NCI-H1048 (cell line): ENCODE measurements at places on chromosomes 1 and 21.

GRCh38 chr1:7610936-7611335 lies 160.2 kb upstream of the VAMP3 start:
- no peak for DNase-seq

GRCh38 chr1:194870860-194871259 lies 1684.4 kb upstream of the B3GALT2 start:
- DNase-seq, result no peak

DNA sequence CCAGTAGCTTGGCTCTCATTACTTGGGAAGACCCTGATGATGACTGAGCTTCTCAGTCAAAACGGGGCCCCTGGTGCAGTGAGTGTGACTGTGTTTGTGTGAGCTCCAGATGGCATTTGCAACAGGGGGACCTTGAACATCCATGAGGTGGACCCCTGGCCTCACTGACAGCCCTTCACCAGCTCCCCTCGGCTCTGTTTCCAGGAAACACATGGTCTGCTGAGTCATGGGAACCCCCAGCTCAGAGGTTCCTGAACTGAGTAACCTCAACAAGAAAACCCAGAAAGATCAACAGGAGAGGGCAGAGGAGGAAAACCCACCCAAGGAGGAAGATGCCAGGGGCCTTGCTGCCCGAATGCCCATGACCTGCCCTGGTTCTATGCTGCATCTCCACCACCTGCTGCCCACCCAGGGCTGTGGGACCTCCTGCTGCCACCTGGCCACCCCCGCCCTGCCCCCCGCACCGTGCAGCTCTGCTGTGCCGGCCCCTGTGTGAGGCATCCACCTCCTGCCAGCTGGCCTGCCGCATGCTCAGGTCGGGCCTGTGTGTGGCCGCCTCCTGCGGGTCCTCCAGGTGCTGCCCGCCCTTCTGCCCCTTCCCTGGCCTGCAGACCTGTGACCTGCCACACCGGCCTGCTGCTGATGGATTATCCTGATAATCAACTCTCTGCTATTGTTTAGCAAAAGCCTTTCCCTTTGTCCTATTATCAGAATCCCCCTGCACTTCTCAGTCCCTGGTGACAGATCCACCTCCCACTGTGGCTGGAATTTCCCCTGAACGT lies 4.2 kb upstream of the KRTAP12-1 start:
- DNase-seq, result no peak

GRCh38 chr1:115647047-115647446 lies 5.3 kb downstream of the VANGL1 start:
- no peak for DNase-seq

DNA sequence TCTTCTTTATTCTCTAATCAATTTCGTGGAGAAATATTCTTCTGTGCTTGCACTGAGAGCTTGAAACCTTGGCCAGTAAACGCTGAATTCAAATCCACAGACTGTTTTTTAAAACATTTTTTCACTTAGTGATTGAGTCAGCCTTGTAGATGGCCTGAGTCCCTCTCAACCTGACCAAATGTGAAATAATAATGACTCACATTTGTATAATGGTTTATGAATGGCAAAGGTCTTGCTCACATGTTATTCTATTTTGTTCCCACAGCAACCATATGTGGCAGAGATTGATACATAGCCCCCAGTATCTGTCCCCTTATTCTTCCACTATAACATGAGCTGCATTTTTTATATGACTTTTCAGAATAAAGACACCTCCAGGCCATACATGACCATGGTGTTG lies 47.8 kb upstream of the CCDC190 start:
- DNase-seq, result no peak

GRCh38 chr1:59697150-59697800 lies 117.5 kb upstream of the HOOK1 start:
- no peak for DNase-seq

- DNase-seq, result no peak
Observed at GRCh38 chr1:164587617-164588501, 28.9 kb downstream of the PBX1 start.

- DNase-seq, result no peak
Observed at GRCh38 chr1:2840036-2840809, 38.7 kb upstream of the TTC34 start.

DNA sequence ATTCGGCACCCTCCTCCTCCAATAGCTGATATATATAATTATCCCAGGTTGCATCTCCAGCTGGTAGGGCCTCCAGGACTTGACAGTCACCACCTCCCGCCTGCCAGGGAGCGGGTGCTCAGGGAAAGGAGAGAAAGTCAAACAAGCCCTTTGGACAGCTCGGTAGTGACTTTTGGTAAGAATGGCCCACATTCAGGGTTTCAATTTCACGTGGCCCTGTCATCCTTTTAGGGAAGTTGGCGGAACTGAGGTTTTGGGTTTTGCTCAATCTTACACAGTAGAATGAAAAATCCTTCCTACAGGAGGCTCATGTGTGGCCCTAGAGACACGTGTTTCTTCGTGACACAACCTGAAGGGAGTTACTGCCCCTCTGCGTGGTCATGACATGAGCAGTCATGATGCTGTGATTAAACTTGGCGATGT lies 44.2 kb downstream of the CAPN8 start:
- DNase-seq, result no peak

DNA sequence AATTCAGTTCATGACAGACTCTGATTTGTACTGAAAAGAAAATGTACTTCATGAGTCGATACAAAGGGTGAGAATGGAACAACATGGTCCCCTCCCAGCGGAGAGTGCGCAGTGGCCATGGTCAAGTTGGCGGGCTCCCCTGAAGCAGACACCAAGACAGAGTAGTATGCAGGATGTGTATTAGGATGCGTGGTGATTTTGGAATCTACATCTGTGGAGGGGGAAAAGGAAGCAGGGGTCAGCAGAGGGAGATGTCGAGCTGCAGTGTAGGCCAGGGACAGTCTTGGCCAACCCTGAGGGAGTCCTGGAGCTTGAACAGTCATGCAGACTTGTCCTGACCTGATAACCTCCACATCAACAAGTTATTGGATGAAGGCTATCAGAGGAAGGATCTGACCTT lies 481.0 kb downstream of the OMA1 start:
- DNase-seq, result no peak

GRCh38 chr1:205248793-205249601 lies 21.3 kb downstream of the TMCC2 start:
- no peak for DNase-seq

DNA sequence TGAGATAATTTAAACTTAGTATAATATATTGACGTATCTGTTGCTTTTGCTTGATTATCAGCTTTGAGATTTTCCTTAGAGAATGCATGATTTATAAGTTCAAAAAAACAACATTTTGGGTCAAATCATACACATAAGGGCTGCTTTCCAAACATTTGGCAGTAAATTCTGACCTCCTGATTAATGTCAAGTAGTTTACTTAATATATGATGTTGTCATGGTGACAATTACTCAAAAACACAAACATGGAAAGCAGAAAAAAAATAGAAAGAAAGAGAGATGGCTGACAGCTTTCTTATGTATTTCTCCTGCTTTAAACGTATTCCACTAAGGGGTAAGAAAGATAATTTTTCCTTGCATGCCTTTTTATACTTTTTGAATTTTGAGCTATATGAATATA lies 258.2 kb upstream of the C1orf105 start:
- no peak for DNase-seq

- no peak for DNase-seq
Observed at GRCh38 chr1:25873120-25873519, 2.4 kb downstream of the PAQR7 start.

GRCh38 chr1:73998348-73998959 lies 199.5 kb downstream of the LRRIQ3 start:
- DNase-seq, result peak; percentile 29

GRCh38 chr21:26539566-26539965 lies 33.5 kb downstream of the CYYR1 start:
- no peak for DNase-seq

- DNase-seq, result no peak
Observed at GRCh38 chr1:183155939-183156338, 30.1 kb upstream of the LAMC2 start.

GRCh38 chr1:155086128-155086741 lies 7.6 kb downstream of the EFNA3 start:
- DNase-seq, result peak; percentile 67

DNA sequence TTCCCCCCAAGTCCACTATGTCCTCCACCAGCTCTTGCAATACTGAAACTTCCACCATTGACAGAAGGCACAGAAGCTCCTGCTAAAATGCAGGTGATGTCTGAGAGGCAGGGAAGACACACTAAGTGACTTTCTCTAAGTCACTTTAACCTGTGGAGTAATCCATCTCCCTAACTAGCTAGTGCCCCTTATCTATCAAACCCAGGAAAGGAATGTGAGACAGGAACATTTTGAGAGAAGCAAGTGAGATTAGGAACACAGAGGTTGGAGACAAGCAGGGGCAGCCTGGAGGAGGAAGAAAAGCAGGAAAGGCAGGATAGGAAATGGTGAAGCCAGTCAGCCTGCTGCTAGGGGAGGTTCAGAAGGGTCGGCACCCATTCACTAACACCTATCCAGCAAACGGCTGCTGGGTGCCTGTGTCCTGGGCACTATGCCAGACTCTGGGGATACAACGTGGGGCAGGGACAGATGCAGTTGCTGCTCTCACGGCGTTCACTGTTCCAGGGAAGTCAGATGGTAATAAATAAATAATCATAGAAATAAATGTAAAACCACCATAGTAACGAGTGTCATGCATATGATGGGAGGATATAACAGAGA lies 7.0 kb downstream of the GPA33 start:
- DNase-seq, result no peak

DNA sequence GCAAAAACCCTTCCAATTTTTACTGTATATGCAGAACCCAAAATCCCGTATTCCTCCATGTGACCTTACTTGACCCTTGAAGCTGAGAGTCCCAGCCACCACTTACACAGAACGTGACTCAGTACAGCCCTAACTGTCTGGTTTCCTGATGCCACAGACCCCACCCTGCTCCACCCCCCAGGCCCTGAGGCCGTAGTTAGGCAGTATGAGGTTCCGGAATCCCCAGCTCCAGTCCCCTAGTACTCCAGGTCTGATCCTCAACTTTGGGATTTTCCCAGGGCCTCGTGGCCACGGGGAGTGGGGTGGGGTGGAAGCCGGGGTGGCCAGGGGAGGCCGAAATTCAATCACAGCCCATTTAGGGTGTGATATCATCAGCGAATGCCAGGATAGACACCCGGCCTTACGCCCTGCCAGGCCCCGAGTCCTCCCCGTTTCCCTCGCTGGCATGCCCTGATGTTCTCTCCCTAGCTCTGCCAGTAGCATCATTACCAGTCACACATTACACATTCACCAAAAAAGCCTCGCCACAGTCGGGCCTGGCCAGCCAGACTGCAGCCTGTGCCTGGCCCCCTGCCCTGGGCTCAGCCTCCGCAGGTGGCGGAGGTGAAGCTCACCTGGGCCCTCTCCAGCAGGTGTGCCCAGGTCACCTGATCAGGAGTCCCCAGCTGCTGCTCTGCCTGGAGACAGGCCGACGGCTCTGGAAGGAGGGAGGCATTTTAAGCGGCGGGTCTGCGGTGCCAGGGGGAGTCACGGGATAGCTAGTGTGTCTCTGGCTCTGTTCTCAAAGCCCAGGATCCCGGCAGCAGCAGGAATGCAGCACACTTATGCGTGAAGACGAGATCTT lies 70.8 kb downstream of the SCCPDH start:
- DNase-seq, result no peak

- DNase-seq, result no peak
Observed at GRCh38 chr21:44420416-44421205, 34.7 kb upstream of the LRRC3 start.

DNA sequence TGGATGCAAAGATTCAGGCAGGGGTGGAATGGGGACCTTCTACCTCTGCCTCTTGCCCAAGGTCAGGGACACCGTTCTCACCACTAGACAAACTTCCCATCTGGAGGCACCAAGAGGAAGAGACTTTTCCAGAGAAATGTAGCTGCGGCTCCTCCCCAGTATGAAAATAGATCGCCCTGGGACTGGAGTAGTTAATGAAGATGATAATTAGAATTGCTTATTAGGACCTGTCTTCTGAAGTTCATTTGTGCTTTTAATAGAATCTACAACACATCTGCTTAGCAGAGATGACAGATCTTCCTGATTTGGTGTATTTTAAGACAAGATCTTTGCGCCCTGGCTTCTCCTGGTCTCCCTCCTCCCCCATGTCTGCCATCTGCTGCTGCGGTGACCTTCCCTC lies 266.6 kb downstream of the KAZN start:
- DNase-seq, result no peak

GRCh38 chr1:243336163-243336562 lies 80.3 kb downstream of the SDCCAG8 start:
- DNase-seq, result no peak

DNA sequence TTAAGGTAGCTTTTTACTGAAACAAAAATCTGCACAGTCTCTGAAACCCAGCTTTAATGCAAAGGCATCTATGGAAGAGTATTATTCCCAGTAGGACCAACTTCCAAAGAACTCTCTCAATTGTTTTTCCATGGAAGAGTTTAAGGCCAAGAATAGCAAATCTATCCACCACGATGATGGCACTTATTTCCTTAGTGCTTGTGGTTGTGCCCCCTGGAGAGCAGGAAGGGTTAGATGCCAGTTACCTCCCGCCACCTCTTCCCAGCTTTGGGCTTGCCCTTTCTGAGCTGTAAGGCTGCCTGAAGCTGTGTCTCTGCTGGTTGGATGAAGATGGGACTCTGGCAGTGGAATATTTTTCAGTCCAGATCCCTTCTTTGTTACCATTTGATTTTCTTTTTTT lies 4.8 kb upstream of the ATP1A1 start:
- DNase-seq, result no peak

- DNase-seq, result no peak
Observed at GRCh38 chr1:212944229-212944901, 6.0 kb upstream of the VASH2 start.

GRCh38 chr21:35504951-35505466 lies 455.9 kb upstream of the RUNX1 start:
- DNase-seq, result no peak

- DNase-seq, result no peak
Observed at GRCh38 chr1:145879775-145880174, 5.9 kb downstream of the ANKRD35 start.

DNA sequence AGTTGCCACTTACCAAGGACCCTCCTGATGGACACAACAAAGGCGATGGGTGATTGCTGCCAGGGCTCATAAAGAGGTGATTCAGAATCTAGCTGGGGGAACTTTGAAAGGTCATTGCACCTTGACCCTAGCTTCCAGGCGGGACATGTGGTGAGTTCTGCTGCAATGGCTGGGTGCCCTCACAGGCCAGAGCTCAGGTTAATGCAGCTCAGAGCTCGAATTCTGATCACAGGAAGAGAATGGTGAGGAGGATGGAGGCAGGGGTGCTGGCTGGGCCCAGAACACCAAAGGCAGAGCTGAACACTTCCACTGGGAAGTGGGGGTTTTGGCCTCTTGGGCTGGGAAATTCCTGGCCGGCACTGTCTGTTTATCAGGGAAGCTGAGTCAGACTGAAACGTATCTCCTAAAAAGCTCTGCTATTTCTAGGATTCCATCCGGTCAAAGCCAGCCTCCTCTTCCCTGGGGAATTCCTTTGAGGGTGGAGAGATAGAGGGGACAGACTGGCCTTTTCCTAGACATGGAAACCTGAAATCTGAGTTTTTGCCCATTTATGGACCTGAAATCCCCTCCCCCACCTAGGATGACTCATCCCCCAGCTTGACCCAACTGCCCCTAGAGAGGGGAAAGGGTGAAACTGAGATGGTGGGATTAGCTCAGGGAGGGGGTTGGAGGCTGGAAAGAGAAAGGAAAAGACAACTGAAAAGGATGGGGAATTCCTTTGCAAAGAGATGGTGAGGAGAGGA lies 27.2 kb downstream of the NUAK2 start:
- DNase-seq, result no peak

- no peak for DNase-seq
Observed at GRCh38 chr1:166603296-166603695, 236.0 kb upstream of the POGK start.
